Activated naive CD4-positive, alpha-beta T cell treated with anti-CD3 and anti-CD28 coated beads for 36 hours (primary cell): ENCODE measurements at places on chromosomes 6 and 20. TPM values are rescaled to one million over a fixed set of nuclear protein-coding genes. Genes with fewer than 3 reads are reported as not detected.

DNA sequence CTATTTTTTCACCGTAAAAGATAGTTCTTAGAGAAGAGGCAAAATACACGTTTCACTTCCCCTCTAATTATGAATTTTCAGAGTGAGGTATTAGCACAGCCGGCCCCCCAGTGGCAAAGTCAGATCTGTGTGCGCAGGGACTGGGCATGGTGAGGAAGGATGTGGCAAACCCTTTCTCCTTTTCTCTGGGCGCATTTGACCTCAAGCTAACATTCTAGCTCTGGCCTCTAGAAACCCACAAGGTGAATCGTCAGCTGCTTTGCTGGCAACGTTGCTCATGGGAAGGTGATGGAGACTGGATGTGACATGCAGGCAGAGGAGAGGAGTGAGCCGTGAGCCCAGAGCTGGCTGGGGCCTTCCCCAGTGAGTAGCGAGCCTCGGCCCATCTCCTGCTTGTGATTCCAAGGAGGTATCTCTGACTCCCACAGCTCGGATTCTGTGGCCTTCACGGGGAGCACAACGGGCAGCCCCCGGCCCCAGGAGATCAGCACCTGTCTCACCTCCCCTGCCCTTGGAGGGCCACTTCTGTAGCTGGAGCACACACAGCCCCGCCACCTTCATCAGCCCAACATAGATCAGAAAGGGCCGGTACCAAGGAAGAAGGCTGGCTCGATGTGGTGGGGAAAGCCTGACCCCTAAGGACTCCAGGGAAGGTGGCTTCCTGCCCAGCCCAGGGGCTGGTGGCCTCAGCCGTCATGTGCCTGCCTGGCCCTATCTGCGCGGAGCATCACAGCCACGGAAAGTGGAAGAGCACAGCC is 152.8 kb downstream of the TAF4 start:
- no peak overlapping the region for H3K27ac ChIP-seq
- no peak for DNase-seq
- no peaks in the 10 kb centered on the region for H3K36me3 ChIP-seq
- no peaks in the 10 kb centered on the region for H3K4me1 ChIP-seq

DNA sequence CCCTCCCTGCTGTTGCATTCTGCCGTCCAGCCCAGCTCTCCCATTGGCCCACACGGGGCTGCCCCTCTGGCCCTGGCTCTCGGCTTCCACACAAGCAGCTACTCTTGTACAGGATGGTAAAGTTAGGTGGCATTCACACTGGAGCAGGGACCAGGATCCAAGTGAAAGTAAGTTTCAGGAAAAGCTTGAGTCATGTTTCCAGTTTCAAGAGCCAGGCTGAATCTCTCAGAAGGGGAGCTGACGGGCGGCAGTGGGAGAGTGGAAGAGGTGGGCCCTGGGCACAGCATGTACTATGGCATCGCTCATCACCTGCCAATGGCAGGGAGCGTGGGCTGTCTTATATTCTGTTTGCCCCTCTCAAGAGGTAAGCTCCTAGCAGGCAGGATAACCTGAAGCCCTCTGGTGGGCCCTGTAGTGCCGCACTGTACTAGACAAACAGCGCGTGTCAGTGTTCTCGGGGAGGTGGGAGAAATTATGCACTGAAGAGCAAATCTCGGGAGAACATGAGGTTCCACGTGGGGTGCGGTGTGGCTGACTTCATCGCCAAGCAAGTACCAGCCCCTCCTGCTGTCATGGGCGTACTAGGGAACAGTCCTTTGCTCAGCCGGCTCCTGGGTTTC is 241.5 kb downstream of the NRN1 start:
- H3K36me3 ChIP-seq = peaks cover under 1% of the 10 kb centered on the region
- no peak overlapping the region for H3K27ac ChIP-seq
- no peak for DNase-seq
- H3K4me1 ChIP-seq = peaks cover 2% of the 10 kb centered on the region
- no peaks in the 10 kb centered on the region for H3K27me3 ChIP-seq

GRCh38 chr20:57481281-57481711 is 43.6 kb downstream of the CTCFL start:
- H3K27me3 ChIP-seq = no peaks in the 10 kb centered on the region
- peaks cover 25% of the 10 kb centered on the region for H3K4me1 ChIP-seq
- H3K4me3 ChIP-seq = no peak overlapping the region
- peak overlapping the region; percentile 18 for H3K27ac ChIP-seq
- no peaks in the 10 kb centered on the region for H3K36me3 ChIP-seq

DNA sequence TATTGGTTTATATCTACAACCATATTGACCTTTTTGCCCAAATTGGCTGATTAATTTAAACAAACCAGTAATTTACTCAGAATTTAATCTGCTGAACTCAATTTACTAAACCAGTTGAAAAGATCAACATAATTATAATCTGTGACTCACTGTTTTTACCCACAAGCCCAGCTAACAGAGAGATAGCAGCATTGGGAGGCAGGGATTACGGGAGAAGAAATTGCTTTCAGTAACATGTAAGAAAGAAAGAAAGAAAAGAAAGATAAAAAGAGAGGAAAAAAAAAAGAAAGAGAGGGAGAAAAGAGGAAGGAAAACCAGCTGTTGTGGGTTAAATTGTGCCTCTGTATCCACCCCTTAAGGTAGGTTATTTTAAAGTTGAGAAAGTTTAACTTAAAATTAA is 13.3 kb upstream of the RHAG start:
- no peak overlapping the region for H3K27ac ChIP-seq
- no peaks in the 10 kb centered on the region for H3K27me3 ChIP-seq
- no peak for DNase-seq
- no peaks in the 10 kb centered on the region for H3K4me1 ChIP-seq

DNA sequence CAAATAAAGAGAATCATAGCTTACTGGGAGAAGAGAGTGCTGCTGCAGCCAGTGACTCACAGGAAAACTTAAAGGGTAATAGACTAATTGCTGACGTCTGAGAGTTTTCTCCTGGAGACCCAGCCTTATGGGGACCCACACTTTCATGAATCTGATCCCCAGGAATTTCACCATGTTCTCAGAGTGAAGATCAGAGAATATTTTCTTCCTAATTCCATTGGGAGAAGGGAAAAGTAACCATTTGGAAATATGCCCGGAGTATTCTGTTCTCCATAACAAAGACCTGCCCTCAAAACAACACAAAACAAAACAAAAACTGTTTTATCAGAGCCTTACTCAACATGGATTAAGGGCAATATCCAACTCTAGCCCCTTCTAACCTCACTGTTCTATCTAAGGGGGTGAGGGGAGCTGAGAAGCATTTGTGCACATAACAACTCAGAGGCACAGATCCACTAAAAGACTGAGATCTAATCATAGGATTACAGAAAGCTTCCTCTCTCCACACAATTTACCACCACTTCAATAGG is 168.2 kb upstream of the SSTR4 start:
- H3K27ac ChIP-seq = no peak overlapping the region
- no peak overlapping the region for H3K4me3 ChIP-seq
- no peaks in the 10 kb centered on the region for H3K4me1 ChIP-seq
- no peaks in the 10 kb centered on the region for H3K36me3 ChIP-seq
- no peaks in the 10 kb centered on the region for H3K27me3 ChIP-seq
- no peak for DNase-seq

- no peaks in the 10 kb centered on the region for H3K36me3 ChIP-seq
- no peaks in the 10 kb centered on the region for H3K27me3 ChIP-seq
- H3K4me1 ChIP-seq = peaks cover 25% of the 10 kb centered on the region
- peak overlapping the region; percentile 90 for H3K27ac ChIP-seq
These were observed 23.9 kb upstream of the TOP1 start for GRCh38 chr20:41004531-41005360.

BPIFB4 gene
- total RNA-seq = not detected

NOL4L gene
- total RNA-seq = 29.2 TPM
